NCI-H1092 (cell line): ENCODE measurements at places on chromosomes 11 and 22.

- no peak for DNase-seq
Measured at GRCh38 chr11:33722590-33723234, 13.5 kb downstream of the CD59 start.

GRCh38 chr11:121029813-121030445 lies 6.0 kb downstream of the TBCEL start:
- DNase-seq: no peak

DNA sequence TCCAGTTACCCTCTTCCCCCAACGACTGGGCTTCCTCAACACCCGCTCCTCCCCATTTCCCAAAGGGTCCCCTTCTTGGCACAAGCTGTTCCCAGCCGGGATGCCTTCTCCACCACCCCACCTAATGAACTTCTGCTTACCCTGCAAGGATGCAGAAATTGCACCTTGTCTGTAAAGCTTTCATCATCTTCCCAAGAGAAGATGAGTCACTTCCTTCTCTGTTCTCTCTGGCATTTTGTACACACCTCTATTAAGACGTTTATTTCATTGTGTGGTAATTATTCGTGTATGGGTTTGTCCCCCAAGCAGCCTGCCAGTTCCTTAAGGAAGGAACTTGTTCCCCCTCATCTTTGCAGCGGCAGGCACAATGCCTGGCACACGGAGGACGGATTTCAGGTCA lies 351.1 kb downstream of the CADM1 start:
- no peak for DNase-seq

DNA sequence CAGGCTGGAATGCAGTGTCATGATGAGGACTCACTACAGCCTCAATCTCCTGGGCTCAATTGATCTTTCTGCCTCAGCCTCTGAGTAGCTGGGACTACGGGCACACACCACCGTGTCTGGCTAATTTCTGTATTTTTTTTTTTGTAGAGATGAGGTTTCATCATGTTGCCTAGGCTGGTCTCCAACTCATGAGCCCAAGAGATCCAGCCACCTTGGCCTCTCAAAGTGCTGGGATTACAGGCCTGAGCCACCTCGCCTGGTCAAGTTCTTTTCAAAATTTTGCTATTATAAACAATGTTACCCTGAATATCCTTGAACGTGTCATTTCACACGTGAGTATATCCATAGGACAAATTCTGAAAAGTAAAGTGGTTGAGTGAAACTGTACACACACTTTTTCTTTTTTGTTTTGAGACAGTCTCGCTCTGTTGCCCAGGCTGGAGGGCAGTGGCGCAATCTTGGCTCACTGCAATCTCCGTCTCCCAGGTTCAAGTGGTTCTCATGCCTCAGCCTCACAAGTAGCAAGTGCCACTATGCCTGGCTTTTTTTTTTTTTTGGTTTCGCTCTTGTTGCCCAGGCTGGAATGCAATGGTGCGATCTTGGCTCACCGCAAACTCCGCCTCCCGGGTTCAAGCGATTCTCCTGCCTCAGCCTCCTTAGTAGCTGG lies 21.6 kb upstream of the EP300 start:
- no peak for DNase-seq

DNA sequence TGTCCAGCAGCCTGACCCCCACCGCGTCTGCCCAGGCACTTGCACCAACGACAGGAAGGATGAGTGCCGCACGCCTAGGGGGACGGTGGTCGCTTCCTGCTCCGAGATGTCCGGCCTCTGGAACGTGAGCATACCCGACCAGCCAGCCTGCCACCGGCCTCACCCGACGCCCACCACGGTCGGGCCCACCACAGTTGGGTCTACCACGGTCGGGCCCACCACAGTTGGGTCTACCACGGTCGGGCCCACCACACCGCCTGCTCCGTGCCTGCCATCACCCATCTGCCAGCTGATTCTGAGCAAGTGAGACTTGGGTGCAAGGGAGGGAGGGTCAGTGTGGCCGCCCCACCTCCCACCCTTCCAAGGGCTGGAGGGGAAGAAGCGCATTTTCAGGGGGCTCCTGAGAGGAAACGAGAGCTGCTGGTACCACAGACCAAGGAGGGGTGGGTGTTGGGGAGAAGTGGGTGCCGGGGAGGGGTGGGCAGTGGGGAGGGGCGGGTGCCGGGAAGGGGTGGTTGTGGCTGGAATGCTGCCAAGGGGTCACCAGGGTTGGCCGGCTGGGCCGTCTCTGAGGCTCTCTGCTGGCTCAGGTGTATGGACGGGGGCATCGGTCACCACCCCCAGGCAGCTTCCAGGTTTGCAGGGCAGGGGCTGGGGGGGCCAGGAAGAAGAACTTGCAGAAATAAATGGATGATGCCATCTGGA lies 27.7 kb upstream of the MUC5B start:
- DNase-seq: no peak

DNA sequence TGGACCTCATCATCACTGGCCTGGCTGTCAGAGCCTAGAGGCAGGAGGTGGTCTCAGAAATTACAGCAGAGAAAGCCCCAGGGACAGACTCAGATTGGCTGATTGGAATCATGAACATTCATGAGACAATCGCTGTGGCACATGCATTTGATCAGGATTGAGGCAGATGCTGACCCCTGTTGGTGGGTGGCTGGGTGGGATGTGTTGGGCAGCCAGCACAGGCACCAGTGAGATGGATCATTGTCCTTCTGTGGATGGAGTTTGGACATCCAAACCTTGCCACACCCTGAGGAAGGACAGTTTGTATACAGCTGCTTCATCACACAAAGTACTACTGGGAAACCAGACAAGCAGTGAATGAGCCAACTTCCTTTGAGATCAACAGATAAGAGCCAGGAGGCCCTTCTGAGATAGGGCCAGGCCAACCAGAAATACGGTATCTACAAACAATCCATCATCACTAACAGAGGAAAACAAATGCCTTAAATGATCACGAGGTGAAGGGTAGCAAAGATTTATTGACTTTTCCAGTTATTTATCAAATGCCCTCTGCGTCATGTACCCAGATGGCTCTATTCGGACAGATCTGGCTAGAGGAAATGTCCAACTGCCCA lies 17.3 kb downstream of the COMMD9 start:
- no peak for DNase-seq

GRCh38 chr22:40040927-40041326 lies 46.2 kb downstream of the FAM83F start:
- no peak for DNase-seq

- no peak for DNase-seq
Measured at GRCh38 chr11:121560236-121560635, 107.5 kb upstream of the SORL1-AS1 start.

DNA sequence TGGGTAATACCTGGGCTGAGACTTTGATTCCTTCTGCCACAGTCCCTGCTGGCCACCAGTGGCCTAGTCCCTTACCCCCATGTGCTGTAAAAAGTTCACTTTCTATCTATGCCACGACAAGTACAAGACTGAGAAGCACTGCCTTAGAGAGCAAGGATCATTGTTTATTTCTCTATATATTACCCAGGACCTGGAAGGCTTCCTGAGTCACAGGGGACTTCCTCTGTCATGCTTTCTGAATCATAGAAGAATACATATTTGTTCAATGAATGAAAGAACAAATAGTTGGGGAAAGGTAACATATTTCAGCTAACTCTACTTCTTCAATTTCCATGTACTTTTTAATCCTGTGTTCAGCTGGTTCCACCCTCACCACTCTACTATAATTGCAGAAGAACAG lies 5.5 kb upstream of the SYT9 start:
- DNase-seq: no peak

GRCh38 chr11:107018219-107018901 lies at the start of gene GUCY1A2:
Gene GUCY1A2, minus strand, starts transcription at chr11:107018476. Its CDS starts 421 bp downstream, at chr11:107018055.
- peak; percentile 35 for DNase-seq

DNA sequence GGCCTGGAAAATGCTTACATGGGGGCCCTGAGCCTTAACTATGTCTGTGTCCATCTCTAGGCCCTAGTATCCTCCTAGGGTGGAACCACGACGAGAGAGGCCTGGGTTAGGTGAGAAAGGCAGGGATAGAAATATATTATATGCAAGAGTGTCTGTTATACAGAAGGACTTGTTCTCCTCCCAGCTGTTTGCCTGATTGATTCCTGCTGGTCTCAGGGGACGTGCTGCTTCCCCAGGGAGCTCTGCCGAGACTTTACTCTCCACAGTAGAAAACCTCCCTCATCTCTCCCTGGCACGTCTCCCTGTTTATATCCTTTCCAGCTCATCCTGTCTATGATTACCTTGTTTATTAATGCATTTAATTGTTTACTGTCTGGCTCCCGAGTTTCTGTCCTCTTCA lies 132.6 kb downstream of the MIAT start:
- peak; percentile 31 for DNase-seq

DNA sequence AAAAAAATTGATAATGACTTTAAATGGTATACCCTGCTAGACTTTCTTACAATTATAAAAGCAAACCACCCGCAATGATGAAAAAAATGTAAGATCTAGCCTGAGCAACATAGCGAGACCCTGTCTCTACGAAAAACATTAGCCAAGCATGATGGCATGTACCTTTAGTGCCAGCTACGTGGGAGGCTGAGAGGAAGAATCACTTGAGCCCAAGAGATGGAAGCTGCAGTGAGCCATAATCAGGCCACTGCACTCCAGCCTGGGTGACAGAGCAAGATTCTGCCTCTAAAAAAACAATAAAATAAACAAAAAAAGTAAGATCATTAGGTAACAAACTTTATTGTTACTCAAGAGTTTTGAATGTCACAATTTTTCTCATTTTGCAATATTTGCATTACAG lies 39.2 kb downstream of the KMT5B start:
- no peak for DNase-seq

DNA sequence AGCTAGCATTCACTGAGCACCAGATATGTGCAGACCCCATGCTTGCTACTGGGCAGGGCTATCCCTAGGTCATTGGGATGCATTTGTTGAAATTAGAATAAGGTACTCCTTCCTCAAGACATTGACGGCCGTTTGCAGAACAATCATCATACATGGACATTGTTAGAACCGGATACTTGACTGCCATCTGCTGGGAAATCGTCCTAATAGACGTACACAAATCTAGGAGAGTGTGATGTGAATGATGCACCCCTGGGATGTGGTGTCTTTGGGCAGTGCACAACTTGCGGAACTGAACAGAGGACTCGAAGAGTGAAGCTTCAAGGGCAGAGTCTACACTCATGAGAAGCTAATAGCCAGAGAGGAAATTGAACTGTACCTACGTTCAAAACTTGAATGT lies 35.9 kb downstream of the MYO18B start:
- DNase-seq: peak; percentile 18

- no peak for DNase-seq
Measured at GRCh38 chr22:19239464-19239863, 52.1 kb downstream of the CLTCL1 start.

GRCh38 chr11:117144477-117145392 lies 648 bp downstream of the PAFAH1B2 start:
- no peak for DNase-seq

- no peak for DNase-seq
Measured at GRCh38 chr22:45657701-45658100, 13.9 kb upstream of the ATXN10 start.

DNA sequence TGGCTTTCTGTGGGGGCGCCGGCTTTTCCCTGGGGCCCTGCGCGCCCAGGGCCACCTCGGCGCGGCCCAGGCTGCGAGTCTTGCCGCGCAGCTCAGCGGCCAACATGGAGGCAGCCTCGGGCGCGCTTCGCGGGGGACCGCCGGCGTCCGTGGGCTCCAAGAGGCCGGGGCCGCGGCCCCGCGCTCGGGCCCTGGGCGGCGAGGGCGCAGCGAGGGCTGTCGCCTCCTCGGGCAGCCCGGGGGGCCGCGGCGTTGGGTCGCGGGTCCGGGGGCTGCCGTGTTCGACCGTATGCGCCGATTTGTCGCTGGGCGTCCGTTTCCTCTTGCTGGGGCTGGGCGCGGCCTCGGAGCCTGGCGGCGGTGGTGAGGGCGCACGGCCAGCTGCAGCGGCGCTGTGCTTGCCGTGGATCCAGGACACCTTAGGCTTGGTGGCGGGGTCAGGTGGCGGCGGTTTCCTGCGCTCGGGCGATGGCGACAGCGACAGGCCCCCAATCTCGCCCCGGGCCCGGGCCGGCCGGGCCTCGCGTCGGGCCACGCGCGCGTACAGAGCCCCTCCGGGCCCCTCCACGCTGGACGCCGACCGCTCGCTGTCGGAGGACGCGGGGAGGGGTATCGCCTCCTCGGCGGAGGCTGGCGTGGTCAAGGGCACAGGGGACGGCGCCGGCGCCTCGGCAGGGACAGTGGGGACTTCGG lies 11.9 kb downstream of the SCARF2 start:
- DNase-seq: no peak

DNA sequence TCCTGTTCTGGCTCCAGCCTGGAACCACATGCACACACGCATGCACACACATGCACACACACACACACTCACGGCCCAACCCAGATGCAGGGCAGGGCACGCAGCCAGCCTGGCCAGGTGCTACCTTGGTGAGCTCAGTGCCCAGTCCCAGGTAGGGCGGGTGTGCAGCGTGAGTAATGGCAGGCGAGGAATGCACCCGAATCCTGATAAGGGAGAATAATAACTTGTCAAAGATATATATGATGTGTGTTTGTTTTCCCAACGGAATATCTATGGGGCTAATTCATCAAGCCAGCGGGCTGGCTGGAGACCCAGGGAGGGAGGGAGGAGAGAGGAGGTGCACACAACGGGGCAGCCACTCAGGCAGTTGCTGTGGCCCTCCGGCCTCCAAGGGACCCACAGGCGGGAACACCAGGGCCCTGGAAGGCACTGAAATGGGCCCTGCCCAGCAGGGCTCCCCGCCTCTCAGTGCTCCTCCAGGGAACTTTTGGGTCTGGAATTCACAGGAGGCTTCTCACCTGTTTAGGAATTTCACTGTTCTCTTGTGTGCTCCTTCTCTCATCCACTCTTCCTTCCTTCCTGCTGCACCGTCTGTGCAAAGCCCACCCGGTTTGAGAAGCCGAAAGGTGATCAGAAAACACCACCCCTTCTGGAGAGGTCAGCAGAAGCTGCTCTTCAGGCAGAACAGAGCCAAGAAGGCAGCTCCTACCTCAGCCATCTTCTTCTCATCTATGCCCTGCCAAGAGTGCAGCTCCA lies 79.0 kb downstream of the BUD13 start:
- no peak for DNase-seq

- DNase-seq: no peak
Measured at GRCh38 chr11:124176925-124177715, 6.0 kb upstream of the OR10D3 start.

DNA sequence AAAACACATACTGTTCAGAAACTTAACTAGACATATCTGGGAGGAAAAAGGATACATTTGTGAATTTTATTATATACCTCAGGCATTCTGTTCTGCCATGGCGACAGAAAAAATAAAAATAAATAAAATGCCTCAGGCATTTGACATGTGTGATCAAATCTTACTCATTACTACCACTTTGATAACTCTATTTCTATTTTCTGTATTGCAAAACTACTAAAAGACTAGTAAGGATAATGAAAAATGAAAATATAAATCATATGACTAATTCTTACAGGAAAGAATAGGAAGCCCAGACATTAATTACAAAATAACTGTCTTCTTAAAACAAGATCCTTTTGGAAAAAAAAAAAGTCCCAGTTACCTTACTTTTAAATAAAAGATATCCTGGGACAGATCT lies 5.3 kb downstream of the PICALM start:
- no peak for DNase-seq

DNA sequence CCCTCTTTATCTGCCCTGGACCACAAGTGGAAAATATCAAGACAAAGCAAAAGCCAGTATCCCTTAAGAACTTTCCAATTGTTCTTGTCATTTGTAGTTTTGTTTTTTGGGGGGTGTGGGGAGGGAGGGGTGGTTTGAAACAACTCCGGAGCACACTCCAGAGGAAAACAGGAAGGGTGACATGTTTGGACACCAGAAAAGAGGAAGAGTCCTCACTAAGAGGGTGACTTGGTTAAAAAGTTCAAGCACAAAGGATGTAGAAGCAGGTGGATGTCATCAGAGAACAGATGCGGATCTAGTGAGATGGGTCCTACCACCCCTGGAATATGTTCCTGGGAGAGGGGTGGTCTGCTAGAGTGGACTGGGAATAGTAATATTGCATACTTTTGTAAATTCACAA lies 25.8 kb downstream of the ADAMTS8 start:
- no peak for DNase-seq
